ENCODE measurements at places on chromosomes 4 and X.

DNA sequence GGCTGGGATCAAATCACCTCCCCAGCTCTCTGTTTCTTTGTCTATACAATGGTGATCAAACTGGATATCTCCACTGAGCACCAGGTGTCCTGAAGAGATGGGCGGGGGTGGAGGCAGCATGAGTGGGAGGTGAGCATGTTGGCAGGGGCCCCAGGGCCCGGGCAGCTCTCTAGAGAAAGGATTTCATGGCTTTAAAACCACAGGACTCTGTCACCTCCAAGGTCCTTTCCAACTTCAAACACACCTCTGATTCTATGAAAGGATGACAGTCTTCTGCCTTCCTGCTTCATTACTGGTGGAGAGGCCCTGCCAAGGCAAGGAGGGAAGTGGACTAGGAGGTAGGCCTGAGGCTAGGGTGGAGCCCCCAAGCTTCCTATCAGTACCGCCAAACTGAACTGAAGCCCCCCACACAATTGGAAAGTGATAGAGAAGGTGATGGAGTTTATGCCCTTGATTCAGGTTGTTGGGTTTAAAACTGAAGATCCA lies 38.6 kb downstream of the TRIM2 start:
- no peak for DNase-seq

GRCh38 chr4:65665771-65666523 lies 4.3 kb downstream of the EPHA5 start:
- DNase-seq, result no peak

DNA sequence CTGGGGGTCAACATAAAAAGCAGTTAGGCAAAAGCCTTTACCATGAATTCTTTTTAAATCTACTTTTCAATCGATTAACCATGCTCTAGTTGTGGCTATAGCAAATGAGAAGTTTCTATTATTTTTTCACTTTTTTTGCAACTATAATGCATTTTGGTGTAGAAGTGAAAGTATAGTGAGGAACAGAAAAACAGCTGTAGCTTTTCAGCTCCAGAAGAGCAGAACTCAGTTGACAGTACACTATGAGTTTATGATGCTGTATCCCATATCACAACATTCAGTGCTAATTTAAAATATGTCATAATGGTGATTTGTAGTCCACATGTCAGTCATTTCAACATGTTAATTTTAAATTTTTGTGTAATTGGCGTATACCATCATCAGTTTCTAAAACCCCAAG lies 8.7 kb upstream of the MUC7 start:
- DNase-seq, result no peak

DNA sequence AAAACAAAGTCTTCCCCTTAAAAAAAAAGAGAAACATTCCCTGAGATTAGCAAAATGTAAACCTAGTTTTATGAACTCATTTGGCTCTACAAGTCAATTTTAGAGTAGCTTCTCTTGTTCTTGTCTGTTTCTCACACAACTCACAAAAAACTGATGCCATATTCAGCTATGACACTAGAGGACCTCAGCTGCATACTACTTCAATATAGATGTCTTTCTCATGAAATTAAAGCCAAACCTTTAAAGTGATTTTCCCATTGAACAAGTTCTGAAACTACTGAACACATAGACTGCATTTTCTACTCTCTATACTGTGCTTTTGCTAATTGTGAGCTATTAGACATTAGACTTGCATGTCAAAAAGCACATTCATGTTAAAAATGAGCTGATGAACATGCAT lies 49.8 kb downstream of the TBCK start:
- peak; percentile 43 for DNase-seq

DNA sequence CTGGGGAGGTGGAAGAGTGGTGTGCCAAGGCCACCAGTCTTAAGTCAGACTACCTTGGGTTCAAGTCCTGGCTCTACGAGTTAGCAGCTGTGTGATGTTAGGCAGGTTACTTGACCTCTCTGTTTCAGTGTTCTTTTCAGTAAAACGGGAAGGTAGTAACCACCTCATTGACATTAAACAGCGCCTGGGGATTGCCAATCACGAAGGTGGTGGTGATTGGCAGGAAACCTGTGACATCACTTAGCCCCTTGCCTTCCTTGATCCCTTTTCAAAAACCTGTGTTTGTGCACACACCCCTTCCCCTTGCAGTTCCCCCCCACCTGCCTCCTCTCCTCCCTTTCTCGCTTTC lies 7.6 kb downstream of the KLF3 start:
- DNase-seq, result peak; percentile 32

GRCh38 chr4:170425521-170426143 lies 335.9 kb upstream of the AADAT start:
- DNase-seq, result no peak
